ENCODE measurements at places on chromosomes 5 and 9.

DNA sequence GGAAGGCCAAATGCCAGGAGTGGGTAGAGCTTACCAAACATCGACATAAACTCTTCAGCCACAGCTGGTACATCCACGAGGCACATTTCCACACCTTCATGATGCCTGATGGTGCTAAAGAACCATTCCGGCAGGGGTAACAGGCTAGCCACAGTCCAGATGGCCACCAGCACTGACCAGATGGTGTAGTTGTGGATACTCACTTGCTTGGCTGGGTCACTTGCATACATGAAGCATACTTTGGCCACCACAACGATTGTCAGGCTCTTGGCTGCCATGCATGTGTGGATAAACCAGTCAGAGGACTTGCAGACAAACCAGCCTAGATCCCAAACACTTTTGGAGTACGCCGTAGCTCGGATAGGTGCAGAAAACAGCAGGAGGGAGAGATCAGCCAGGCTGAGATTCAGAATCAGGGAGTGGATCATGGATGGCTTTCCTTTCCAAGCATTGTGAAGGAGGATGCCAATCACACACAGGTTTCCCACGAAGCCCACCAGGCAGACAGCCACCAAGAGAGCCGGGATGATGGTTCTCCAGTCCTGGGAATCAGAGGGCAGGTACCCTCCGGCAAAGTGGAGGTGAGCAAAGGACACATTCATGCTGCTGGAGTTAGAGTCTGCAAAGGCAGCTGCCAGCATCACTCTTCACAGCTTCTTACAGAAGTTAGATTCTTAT, 378 bp downstream of the GPR151 start:
- no peak for DNase-seq

DNA sequence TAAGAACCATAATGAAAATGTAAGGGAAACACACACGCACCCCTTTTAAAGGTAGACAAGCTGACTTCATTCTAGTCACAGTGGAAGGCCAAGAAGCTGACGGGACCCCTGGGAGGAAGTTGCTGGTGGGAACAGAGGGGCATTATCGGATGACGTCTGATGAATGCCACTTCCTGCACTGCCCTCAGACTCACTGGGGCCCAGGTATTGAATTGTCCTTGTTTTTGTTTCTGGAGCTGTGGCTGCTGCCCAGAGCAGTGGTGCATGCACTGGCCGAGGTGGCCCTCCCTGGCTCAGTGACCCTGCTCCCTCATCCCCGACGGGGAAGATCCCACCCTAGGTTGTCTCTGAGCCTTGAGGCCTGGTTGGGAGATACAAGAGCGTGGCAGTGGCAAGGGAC, 15.3 kb upstream of the RPL26L1 start:
- no peak for DNase-seq

DNA sequence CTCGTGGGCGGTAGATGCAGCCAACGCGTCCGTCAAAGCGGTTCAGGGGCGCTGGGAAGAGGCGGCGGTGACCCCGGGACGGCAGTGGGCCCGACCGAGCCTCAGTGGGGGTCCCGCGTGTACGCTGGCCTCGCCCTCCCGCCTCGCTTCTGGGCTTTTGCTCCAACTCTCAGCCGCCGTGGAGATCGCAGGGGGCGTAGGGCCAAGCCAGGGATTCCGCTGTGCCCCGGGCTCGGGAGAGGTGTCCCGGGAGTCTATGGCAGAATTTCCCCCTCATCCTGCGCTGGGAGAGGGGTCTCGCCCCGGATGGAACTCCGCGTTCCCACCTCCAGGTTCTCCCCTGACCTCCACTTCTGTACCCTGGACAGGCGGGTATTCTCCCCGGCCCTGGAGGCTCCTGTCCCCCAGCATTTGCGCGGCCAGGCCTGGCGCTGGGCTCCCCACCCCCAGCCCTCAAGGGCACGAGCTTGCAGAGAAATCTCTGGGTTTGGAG, 131.9 kb downstream of the MRPL36 start:
- no peak for DNase-seq

DNA sequence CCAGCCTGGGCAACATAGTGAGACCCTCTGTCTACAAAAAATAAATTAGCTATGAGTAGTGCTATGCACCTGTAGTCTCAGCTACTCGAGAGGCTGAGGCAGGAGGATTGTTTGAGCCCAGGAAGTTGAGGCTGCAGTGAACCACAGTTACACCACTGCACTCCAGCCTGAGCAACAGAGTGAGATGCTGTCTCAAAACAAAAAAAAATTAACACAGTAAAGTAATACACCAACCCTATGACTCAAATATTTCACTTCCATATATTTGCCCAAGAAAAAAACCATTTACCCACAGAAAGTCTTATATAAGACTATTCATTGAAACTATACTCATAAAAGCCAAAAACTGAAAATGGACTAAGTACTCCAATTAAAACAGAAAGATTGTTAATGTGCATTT, 16.2 kb downstream of the SMIM23 start:
- no peak for DNase-seq

DNA sequence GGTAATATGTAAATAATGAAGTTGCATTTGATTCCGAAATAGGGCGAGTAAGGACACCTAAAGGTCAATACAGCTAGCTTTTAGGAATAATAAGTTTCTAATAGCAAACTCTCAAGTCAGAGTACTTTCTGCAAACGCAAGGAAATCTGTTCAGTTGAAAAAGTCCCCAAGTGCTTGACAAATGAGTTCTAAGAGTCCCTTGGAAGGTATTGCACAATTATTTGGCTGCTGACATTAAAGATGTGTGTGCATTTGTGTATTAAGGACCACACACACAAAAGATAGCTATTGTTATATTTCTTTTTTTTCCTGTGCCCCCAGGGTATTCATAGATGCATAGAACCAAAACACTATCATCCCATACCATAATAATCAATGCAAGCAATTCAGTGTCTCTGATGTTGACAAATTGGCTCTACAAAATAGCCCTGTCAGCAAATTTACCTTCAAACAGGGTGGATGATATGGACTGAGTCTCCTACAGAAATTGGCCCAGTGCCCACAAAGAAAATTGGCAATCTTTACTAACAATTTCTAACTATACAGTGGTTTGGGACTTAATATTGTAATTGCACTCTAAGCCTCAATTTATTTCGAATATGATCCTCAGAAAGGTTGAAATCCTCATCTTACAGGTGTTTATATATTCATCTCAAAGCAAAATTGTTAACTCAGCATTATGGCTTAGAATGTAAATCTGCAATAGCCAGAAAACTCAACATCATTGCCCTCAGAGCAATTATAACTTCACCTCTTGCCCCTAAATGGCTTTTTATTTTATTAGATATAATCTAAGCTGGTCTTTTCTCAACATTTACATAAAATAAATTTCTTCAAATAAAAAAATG, 827.2 kb downstream of the MAT2B start:
- no peak for DNase-seq

DNA sequence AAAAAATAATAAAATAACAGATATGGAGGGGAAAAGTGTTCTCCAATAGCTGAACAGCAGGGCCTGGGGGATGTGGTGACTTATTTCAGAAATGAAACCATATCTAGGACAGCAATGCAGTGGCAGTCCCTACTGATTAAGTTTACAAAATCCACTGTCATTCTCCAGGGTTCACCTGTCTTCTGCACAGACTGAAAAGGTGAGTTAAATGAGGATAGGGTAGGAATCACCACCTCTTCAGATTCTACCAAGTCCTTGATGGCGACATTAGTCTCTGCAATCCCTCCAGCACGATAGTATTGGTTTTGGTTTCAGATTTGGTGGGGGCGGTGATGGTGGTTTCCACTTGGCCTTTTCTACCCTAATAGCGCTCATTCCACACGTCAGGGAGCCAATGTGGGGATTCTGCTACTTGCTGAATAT, 32.3 kb upstream of the NPM1 start:
- no peak for DNase-seq

- DNase-seq, result no peak
Measured at GRCh38 chr9:87601176-87601575, 103.5 kb downstream of the DAPK1 start.

DNA sequence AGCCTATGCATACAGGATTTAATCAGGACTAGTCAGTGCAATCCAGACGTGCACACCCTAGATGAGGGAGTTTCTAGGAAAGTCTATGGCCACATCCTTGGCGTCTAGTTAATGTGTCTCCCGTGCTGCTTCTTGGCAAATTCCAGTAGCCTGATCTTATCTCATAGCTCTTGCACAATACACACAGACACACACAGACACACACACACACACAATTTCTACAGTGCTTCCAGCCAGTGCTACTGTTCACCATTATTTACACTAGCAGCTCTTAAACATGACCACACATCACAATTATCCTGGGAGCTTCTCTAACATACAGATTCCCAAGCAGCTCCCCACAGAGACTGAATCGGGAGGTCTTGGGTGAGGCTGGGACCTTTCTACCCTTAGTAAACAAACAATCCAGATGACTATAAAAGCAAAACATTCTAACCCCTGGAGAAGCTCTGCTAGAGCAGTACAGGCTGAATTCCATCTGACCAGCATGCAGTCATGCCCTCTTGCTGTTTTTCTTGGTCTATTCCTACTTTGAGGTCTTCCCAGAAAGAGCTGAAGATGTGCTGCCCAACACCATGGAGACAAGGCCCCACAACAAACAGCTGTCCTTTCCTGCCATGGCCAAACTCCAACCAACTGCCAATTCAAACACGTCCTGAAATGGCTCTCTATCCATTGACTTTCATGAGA, 236.6 kb downstream of the DEPDC1B start:
- no peak for DNase-seq

DNA sequence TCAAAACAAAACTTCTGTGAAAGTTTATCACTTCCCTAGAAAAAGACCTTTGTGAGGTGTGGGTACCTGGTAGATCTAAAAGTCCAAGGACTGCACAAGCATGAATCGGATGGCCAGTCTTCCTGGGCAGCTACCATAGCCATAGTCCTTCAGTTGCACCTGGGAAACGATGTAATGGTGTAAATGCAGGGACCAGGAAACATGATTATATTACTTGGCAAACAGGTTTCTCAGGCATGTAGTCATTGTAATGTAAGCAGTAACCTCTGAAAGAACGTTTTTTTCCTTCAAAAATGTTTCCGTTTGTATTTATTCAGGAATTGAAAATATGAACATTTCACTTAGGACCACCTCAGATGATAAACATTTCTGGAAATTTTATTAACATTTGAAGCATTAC, 433.4 kb downstream of the DTWD2 start:
- DNase-seq, result no peak

- DNase-seq, result peak; percentile 97
Measured at GRCh38 chr5:150469718-150470469, 20.4 kb upstream of the RPS14 start.

DNA sequence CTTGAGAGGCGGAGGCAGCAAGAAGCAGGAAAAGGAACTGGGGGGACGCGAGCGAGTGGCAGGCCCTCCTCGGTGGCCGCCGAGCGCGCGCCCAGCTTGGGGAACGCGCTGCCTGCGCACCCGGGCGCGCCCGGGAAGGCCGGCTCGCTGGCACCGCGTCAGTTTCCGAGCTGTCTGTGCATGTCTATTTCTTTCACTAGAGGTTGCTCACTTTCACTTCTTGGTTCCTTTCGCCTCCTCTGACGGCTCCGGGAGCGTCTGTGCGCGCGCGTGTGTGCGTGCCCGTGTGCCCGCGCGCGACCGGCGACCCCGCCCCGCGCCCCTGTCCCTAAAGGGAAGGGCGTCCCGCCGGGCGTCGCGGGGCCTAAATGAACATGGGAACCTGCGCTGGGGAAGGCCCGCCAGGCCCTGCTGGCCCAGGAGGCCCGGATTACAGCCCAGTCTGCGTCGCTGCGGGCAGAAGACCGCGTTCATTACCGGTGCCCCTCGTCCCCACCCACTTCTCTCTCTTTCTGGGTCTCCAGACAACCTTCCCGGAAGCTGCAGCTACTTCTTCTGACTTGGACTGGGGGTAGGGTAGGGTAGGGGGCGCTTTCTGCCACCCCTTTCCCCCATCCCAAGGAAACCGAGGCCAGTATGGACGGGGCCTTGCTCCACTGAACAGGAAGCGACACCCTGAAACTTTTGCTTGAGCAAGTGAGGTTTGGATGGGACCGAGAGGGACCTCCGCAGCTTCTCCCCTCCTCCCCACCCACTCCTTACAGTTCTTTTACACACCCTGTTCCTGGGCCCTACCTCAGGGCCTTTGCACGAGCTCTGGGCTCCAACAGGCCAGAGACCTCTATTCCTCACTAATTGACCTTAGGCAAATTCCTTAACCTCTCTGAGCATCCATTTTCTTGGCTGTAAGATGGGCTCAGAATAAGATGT, 205.8 kb upstream of the IER5L start:
- peak; percentile 66 for DNase-seq

DNA sequence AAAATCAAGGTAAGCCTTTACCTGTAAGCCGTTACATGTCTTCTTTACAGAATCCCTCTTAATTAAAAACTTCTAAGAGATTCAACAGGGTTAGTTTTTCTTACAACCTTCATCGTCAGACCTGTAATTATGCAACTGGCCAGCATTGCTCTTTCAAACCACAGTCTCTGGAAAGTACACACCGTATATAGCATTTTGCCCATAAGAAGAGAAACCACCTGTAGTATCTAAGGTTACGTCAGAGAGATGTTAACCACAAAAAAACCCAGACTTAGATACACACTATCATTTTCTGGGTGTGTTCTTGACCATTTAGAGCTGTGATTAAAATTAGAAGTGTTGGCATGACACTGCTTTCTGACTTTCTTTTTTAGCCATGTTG, 140.0 kb downstream of the MUSK start:
- DNase-seq, result no peak

GRCh38 chr5:180598316-180598701, 7.0 kb upstream of the SCGB3A1 start:
- DNase-seq, result no peak

DNA sequence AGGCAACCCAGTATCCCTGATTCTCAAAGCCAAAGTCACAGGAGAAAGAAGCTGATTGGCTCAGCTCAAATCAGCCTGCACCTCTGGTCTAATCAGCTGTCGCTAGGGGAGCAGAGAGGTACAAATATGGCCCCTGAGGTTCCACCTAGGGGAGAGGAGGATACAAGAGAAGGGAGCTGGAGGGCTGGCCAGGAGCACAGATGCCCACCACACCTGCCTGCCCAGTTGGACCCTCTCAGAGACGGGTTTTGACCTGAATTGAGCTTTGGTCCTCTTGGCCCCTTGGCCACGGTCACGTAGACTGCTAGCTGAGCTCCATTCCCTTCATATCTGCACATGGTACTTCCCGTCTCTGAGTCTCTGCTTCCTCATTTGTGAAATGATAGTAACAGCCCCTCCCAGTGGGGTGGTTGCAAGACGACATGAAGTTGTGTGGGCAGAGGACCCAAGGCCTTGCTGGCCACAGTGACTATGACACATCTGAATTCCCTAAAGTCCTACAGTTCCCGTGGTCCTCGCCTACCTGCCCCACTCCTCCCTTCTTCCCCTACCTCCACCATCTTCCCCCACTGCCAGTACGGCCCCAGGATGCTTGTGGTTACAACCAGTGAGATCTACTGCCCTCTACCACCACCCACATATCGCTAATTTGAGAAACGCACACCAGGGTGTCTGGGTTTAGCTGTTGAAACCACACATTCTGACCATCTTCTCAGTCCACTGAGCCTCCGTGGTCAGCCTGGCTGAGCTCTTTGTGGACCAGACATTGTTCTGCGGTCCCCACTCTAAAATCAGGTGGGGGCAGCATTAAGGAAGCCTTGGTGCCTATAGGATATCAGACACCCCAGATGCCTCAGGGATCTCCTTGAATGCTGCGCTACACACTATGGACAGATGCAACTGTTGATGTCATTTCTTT, 60.3 kb upstream of the NEK6 start:
- no peak for DNase-seq

Measured in fibroblast of mammary gland (primary cell).